ENCODE measurements at places on chromosomes 4 and X. TPM values are rescaled to one million over a fixed set of nuclear protein-coding genes. Genes with fewer than 3 reads are reported as not detected.

GASK1B gene
- 100 TPM for total RNA-seq

PNMA6F gene
- not detected for total RNA-seq

SPP1 gene
- 254 TPM for total RNA-seq

MFSD8 gene
- total RNA-seq, result 37.5 TPM

PLXNB3 gene
- total RNA-seq, result 73.1 TPM

UNC5C gene
- total RNA-seq, result 4.5 TPM

MAGEB10 gene
- not detected for total RNA-seq

GPR143 gene
- not detected for total RNA-seq

SPARCL1 gene
- 441 TPM for total RNA-seq

HTR2C gene
- 0.22 TPM for total RNA-seq

BEX5 gene
- total RNA-seq, result 1.0 TPM

KLB gene
- total RNA-seq, result 1.2 TPM

MMRN1 gene
- 8.5 TPM for total RNA-seq

ZRSR2 gene
- 17.7 TPM for total RNA-seq

RASGEF1B gene
- total RNA-seq, result 27.0 TPM

IL13RA2 gene
- total RNA-seq, result 1.5 TPM

IL15 gene
- 11.5 TPM for total RNA-seq

PPP2R2C gene
- 0.58 TPM for total RNA-seq

RTL5 gene
- total RNA-seq, result 16.2 TPM

C4orf51 gene
- not detected for total RNA-seq

MTM1 gene
- 30.6 TPM for total RNA-seq

NEUROG2 gene
- total RNA-seq, result not detected

USP17L20 gene
- not detected for total RNA-seq

G6PD gene
- total RNA-seq, result 50.4 TPM

CXCL6 gene
- 2.8 TPM for total RNA-seq

CTAG1B gene
- total RNA-seq, result not detected

ZFYVE28 gene
- 23.2 TPM for total RNA-seq

C4orf50 gene
- total RNA-seq, result 0.09 TPM

CD40LG gene
- total RNA-seq, result 0.31 TPM

SPATA4 gene
- total RNA-seq, result not detected

TRPC3 gene
- 0.98 TPM for total RNA-seq

BTC gene
- total RNA-seq, result 0.76 TPM

HERC6 gene
- total RNA-seq, result 9.5 TPM

ARMCX6 gene
- total RNA-seq, result 43.4 TPM

All from sciatic nerve (tissue), 2 donors.